ENCODE measurements at places on chromosomes 1 and 21.

DNA sequence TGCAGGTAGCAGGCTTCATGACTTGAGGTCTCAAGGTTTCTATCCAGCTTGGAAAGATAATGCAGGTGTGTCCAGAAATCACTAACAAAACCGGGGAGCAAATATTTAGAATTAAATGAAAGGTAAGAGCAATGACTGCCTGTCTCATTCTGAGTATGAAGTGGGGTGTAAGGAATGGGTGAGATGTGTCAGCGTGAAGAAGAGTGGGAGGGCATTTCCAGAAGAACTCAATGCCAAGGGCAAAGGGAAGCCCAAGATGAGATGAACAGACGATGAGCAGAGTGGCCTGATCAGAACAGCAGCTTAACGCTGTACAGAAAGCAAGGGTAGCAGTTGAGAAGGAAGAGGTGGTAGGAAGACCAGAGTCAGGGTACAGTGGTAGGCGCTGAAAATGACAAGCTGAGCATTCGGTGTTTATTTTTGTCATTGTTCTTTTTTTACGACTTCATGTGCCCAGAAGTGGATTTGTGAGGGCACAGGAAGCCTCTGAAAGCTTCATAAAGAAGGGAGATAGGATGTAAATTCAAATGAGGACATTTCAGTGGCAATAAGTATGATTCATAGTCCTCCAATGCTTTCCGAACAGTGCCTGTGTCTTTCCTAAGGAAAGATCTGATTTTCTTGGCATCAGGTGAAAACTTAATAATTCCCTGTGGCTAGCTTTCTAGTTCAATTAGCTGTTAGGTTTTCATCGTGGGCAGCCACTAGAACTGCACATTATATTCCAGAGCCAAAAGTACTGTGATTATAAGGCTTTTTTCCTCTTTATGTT lies 190.5 kb downstream of the APP start:
- DNase-seq = no peak

GRCh38 chr1:187630653-187631380 lies 802.1 kb downstream of the PLA2G4A start:
- no peak for DNase-seq

DNA sequence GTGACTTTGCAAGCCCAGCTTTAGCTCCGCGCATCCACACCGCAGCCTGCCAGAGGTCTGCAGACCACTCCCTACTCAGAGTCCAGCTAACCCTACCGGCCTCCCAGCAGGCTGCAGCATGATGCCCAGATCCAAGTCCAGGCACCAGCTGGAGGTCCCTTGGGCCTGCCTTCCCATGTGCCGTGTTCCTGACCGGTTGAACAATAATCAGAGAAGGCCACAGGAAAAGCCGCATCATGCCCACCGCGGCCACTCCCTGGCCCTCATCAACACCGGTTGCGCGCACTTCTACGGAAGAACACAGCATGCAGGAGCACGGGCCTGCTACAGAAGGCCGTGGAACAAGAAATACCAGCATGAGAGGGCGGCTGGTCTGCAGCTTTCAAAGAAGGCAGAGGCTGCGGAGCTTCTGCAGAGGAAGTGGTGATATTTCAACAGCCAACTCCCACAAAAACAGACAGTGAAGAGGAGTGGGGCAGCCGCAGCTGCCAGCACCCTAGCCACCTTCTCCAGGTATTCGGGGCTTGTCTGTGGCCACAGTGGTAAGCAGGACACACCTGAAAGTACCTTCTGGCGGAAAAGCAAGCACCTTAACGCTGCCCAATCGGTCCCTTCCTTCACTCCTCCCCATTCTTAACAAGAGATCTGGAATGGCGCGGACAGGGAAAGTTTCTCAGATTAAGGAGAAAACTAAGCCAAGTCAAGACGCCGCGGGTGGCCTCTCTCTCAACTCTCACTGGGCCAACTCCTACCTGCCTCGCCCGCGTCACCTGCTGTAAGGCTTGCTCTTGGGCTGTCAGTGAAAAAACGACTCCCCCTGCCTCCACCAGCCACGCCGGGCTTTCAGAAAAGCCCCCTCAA lies 1.5 kb downstream of the PGBD5 start:
- no peak for DNase-seq

GRCh38 chr1:97082160-97082848 lies 360.7 kb downstream of the PTBP2 start:
- no peak for DNase-seq

DNA sequence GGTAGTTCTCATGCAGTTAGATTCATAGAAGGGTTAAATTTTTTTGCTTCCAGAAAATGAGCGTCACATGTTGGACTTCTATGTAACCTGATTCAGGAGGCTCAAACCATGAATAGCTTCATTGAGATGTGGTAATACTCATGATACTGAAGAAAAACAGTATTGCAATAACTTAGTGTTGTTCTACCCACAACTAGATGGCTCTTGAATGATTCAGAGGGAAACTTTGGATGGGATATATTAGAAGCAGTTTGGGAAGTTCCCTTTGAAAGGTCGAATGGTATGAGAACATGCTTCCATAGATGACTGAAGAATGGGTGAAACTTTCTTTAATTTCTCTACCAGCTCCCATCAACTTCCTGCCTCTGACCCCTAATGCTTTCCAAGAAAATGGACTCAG lies 211.7 kb upstream of the PTGFR start:
- no peak for DNase-seq

DNA sequence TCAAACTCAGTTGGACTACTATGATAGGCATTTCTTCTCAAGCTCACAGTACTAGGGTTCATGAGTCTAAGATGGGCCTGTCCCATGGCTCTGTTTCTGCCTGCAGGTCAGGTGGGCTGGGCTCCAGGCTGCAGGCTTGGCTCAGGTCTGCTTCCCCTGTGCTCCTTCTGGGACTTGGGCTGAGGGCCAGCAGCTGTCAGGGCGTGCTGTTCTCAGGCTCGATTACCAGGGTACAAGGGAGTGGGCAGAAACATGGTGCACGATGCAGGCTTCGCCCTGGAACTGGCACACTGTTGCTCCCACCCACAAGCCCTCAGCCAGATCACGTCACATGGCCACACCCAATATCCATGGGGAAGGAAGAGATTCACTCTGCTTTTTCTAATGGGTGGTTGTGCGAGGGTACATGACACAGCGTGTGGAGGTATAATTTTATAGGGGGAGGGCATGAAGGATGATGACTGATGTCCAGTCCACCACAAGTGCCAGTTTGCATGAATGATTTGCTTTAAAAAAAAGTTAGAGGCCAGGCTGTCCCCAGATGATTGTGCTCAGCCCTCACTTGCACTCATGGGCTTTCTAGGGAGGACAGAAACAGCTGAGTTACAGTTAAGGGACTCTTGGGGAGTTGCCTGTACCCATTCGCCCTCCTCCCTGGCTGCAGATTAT lies 118.0 kb downstream of the ACTL8 start:
- DNase-seq = no peak

GRCh38 chr1:15676010-15676409 lies 8.1 kb upstream of the PLEKHM2 start:
- no peak for DNase-seq

DNA sequence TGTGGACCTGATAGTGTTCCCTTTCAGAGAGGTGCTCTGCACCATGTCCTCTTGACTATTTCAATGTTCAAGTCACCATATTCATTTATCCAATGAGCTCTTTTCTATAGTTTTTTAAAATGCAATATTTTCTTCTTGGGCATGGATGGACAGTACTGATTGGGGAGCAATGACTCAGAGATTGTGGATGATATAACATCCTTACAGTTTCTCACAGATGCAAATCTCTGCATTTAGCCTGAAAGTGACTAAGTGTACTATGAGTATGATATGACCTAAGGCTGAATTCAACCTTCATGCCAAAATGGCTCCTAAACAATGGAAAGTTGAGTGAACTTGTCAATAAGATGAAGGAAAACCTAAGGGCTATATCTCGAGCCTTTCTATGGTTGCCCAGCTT lies 36.5 kb downstream of the C4BPA start:
- no peak for DNase-seq

GRCh38 chr1:51071291-51072042 lies 30.6 kb upstream of the C1orf185 start:
- no peak for DNase-seq

- DNase-seq = no peak
Observed at GRCh38 chr1:27601771-27602461, 2.0 kb downstream of the AHDC1 start.

DNA sequence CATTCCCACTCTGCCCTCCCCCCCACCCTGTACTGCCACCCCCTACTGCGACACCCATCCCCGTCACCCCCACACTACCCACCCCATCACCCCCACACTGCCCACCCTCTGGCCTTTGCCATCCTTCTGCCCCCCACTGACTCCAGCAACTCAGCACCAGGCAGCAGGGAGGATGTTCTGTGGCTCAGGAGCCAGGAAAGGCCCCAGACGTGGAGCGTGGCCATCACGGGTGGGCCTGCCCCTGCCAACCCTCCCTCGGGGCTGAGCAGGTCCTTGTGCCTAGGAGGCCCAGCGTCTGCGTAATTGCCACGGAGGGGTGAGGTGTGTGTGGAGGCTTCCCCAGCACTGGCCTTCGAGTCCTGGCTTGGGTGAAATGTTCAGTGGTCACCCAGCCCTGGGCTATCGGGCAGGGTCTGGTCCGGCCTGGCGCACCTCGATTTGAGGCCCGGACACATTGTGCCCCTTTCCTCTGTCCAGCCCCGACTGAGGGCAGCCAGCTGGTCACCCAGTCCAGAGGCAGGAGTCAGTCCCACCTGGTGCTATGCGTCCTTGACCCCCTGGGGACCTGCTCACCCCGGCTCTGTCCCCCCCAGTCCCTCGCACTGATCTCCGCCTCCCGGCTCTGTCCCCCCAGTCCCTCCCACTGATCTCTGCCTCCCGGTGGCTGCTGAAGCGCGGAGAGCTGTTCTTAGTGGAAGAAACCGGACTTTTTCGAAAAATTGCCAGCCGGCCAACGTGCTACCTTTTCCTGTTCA lies 23.0 kb downstream of the ARHGEF16 start:
- no peak for DNase-seq

DNA sequence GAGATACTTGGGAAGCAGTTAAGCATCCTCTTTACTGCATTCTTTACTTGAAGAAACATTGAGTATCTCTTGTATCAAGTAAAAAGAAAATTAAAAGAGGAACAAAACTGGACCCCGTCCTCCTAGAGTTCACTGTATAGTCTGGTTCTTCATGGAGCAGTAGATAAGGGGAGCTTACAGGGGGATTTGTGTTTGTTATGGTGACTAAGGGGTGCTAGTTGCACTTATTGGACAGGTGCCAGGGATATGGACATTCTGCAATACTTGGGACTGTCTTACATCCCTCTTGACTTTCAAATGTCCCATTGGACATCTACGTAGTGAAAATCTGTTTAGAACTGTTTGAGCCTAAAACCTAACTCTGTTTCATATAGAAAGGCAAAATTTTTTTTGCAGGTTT lies 67.2 kb downstream of the ALG14 start:
- DNase-seq = no peak

GRCh38 chr1:54980046-54980527 lies 341 bp upstream of the TMEM61 start:
- no peak for DNase-seq

- no peak for DNase-seq
Observed at GRCh38 chr1:158203693-158204457, 23.2 kb downstream of the CD1D start.

DNA sequence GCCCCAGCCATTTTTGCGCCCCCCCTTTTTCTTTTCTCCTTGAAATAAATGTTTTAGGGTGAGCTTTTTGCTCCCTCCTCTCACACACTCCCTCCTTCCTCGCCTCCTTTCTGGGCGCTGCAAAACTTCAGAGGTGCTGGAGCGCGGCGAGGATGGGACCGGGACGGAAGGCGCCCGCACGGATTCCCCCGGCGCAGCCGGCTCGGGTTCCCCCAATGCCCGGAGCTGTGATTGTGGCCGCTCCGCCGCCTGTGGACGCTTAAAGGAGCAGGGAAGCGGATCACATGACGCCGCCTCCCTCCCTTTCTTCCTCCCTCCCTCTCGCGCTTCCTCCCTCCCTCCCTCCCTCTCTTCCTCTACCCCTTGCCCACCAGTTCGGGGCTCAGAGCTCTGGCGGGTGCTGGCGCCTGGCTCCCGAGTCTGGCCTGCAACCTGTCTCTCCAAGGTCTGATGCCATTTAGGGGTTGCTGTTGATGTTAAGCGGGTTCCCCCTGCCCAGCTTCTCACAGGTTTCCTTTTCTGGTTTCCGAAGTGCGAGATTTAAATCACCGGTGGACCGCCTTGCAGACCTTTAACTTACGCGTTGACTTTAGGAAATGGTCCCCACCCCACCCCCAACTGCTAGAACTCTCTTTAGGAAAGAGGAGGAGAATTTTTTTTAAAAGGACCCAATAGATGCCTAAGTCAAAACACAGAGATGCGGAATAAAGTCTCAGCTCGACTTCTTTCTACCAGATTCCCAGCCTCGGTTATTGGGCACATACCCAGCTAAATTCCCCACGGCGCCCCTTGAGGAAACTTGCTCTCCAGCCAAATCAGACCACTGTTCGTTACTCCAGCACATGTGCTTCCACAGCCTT lies at the start of gene WLS:
Gene WLS (minus strand): TSS at position 235 of the 860 bp plus-strand sequence. CDS start 224 bp downstream, at position 11.
- no peak for DNase-seq

DNA sequence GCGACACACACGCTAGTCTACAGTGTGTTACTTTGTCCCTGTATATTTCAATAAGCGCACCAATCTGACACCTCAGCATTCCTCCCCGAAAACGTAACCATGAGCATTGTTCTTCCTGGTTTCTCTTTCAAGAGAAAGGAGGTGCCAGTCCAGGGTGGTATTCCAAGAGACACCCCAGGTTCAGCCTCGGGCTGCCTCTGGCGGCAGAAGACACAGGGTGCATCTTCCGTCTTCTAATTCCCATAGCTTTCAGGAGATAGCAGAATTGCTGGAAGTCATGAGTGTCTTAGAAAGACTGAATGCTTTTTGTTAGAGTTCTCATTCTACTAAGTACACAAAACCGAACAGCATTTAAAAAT lies 15.9 kb upstream of the RGS8 start:
- no peak for DNase-seq

DNA sequence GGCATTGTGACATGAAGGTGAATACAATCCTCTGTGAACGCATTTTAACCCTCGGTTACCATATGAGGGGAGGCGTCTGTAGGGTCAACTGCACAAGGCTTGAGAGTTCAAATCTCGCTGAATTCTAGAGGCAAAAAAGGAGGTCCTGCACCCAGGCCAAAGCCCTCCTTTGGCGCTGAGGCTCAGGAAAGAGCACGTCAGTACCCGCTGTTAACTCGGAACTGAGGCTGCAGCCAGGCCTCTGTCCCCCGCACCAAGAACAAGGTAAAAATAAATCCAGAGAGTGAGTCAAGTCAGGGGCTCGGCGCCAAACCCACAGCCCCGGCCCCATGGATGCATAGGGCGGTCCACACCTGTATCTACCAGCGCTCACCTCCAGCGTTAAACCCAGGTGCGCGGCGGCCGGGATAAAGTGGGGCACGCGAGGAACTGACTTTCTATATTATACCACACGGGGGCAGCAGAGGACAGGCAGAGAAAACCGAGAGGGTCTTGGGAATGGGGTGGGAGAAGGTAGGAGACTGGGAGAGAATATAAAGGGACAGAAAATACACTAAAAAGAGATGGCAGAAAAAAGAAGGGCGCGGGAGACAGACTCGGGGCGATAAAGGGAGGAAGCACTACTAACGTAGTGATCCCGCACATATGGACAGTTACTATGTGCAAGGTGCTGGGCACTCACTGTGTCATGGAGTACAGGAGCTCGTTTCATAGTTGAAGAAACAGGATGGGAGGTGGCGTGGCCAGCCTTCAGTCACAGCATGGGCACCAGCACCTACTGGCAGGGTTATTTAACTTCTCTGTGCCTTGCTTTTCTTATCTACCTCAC lies 54.9 kb downstream of the DMRTA2 start:
- DNase-seq = no peak
